ENCODE measurements at places on chromosomes 6 and 20. TPM values are rescaled to one million over a fixed set of nuclear protein-coding genes. Genes with fewer than 3 reads are reported as not detected.

DNA sequence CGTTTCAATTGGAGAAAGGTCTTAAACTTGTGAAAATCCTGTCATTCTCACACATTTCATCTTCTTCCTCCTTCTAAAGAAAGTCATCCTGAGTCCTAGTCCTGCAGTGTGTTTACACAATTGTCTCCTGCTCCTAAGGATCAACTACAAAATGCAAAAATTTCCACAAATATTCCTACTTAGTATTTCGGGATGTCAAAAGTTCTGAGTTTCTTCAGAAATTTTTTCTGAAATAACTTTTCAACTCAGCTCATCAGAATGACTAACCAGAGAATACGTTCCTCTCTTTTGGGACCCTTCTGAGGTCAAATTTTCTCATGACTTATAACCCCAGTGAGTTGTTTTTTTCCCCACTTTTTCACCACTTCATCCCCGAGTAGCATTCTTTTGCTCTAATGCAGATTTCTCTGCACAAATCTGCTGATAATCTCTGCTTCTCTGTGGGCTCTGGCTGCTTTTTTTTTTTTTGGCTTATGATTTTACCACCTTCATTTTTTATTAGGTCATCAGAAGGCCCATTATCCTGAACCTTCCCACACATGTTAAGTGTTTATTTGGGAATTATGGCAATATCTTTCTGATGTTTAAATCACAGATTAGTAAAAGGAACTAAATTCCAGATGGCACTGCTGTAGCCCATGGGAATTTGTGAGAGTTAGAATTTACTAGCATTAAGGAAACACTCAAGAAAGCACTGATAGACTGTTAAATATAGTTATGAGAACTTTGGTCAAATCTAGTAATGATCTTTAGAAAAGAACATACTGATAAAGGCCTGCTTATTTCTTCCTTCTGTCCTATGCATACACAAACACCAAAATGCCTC lies 41.4 kb downstream of the MAP3K5 start:
- no peak for DNase-seq

DNA sequence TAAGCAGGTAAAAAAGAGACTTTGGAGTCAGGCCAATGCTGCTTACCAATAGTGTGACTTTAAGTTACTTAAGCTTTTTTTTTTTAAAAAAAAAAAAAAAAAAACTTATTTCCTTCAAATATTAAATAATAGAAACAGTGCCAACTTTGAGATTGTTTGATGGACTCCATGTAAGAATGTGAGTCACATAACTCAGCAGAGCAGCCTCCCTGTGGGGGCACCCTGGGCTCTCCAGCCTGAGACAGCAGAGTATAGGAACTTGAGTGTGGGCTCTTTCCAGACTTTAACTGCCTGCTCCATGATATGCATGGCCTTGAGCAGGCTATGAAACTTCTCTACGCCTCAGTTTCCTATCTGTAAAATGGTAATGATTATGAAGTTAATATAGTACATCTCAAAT lies 113.3 kb upstream of the SAMD5 start:
- no peak for DNase-seq

- DNase-seq, result no peak
Observed at GRCh38 chr6:42354702-42355101, 97.0 kb downstream of the TRERF1 start.

- DNase-seq, result no peak
Observed at GRCh38 chr6:16425881-16426615, 187.7 kb downstream of the GMPR start.

GRCh38 chr20:25369971-25370370 lies 20.7 kb downstream of the ABHD12 start:
- DNase-seq, result no peak

DNA sequence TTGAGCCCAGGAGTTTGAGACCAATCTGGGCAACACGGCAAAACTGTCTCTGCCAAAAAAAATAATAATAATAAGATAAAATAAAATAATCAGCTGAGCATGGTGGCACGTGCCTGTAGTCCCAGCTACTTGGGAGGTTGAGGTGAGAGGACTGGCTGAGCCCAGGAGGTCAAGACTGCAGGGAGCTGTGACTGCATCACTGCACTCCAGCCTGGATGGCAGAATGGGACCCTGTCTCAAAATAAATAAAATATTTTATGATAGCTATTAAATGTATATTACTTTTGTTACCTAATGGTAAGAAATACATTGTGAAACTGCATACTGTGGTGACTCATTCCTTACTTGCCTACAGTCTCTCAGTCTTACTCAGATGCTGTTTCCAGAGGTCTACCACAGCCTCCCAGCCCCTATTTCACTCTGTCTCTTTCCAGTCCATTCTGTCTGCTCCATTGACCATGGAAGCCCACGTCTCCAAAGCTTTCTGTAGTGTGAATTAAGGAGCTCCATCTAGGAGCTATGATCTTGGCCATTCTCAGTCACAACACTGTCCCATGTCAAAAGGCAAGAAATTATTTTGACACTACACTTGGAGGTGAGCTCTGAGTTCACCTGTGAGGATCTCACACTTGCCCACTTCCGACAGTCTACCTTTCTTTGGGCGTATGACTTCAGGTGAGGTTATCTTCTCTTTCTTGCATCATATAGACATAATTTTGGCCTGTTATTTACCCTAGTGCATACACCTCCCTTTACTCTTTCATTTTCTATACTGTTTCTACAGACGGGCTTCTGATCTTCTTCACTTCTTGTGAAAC lies 22.4 kb upstream of the SNX9 start:
- DNase-seq, result no peak

GRCh38 chr6:108463784-108464183 lies 96.9 kb upstream of the FOXO3 start:
- no peak for DNase-seq

HRH3 gene
- not detected for total RNA-seq

TMEM14B gene
- 35.4 TPM for total RNA-seq

EYA4 gene
- total RNA-seq, result 3.3 TPM
